ENCODE measurements at places on chromosomes 5 and 9.
A peak's percentile ranks its signal among the peaks of the same experiment; 100 is the strongest.

GRCh38 chr5:53041071-53041692 is 52.0 kb downstream of the ITGA2 start:
- DNase-seq: no peak

DNA sequence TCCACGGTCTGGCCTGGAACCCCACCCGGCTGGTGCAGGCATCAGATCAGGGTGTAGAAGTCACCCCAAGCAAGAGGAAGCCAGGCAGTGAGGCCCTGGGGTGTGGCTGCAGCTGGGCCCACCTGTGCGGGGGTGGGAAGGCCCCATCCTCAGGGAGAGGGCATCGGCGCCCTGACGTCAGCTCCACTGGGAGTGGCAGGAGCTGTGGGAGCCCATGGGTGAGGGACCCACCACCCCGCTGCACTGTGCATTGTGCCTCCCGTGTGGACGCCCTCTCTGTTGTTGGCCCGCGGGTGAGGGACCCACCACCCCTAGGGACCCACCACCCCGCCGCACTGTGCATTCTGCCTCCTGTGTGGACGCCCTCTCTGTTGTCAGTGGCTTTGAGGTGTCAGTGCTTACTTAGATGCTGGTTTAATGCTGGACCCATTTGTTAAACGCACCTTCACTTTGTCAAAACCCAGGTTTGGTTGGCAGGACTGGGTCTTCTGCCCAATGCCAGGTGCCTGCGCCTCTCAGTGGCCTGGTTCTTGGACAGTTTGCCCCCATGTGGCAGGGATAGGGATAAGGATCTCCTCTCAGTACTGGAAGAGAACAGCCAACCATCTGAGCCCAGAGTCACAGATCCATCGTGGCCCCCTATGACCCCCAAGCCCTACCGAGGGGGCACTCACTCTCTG is 6.9 kb upstream of the EXOC3 start:
- no peak for DNase-seq

DNA sequence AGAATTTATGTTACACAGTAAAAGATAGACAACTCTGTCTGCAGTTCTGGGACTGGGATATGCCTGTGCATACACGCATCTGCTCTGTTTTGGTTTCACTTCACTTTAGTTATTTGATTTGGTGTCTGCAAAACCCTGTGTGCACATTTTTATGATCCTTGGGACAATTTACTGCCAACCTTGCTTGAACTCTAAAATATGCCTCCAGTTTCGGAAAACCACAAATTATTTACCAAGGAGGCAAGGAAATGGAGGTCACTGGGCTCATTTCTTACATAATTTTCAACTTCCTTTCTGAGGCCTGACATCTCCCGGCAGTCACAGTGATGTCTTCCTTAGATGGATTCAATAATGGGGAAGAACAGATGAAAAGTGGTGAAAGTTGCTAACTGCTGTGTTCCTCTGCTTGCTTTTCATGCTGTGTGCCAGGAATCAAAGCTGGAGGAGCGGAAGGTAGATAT is 61.2 kb upstream of the TAF11L2 start:
- no peak for DNase-seq

GRCh38 chr5:166505544-166505943 is 1785.9 kb upstream of the WWC1 start:
- no peak for DNase-seq

- DNase-seq: no peak
Observed at GRCh38 chr9:124562328-124562727, 55.1 kb upstream of the NR5A1 start.

- DNase-seq: no peak
Observed at GRCh38 chr9:99361817-99362216, 139.7 kb downstream of the SEC61B start.

DNA sequence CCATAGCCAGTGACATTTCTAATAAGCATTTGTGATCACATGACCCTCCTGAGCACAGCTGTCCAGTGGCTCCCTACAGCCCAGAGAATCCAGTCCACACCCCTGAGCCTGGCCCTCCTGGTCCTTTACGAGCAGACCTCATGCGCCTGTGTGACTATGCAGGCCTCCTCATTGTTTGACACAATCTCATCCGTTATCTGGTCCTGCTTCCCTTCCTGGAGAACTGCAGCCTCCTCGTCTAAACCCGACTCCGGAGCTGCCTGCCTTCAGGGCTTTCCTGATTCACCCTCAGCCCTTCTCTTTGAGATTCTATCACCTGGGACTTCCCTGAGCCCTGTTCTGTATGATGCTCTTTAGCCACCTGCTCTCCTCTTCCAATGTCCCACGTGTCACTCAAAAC is 79.7 kb downstream of the GPR21 start:
- DNase-seq: no peak

- DNase-seq: no peak
Observed at GRCh38 chr9:86529496-86530275, 175.5 kb upstream of the TUT7 start.

DNA sequence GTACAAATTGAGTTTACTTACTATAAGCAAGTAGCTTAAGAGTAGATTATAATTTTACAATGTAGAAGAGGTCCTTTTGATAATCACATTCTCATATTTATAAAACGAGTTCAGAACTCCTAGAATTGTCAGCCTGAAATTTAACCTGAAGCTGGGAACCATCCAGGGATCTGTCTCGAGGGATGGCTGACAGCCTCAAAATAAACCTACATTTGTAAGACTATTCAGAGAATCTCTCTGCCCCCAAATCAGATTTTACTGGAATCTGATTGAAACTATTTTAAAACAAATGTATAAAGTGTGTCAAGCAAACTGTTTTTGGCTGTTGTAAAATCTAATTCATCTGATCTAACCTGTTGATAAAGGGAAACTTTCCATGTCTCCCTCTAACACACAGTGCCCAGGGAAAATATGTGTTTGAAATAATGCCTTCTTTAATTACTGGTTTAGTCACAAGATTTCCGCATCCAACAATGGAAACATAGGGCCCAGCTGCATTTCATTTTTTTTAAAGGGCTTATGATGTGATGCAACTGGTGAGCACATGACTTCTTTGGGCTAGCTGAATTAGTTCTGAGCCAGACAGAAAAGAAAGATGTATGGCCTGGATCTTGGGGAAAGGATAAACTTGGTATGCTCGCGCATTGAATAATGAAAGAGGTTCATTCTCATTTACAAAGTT is 30.3 kb downstream of the SLC25A46 start:
- no peak for DNase-seq

- no peak for DNase-seq
Observed at GRCh38 chr9:93052791-93053540, 5.5 kb upstream of the SUSD3 start.

GRCh38 chr5:135139381-135140134 is 105.5 kb upstream of the PITX1 start:
- no peak for DNase-seq

DNA sequence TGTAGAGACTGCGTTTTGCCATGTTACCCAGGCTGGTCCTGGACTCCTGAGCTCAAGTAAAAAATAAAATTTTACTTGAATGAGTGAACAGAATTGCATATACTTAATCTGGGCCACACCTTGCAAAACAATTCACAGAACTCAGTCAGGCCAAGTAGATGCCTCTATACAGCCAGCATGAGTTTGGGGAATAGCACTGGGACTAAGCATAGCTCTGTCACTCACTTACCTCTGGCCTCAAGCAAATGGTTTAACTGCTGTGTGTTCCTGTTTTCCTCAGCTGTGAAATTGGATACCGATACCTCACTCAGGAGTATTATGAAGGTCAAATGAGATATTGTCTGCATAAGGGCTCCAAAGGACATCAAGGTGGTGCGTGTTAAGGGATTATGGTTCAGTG is 10.9 kb upstream of the FRMPD1 start:
- DNase-seq: no peak

DNA sequence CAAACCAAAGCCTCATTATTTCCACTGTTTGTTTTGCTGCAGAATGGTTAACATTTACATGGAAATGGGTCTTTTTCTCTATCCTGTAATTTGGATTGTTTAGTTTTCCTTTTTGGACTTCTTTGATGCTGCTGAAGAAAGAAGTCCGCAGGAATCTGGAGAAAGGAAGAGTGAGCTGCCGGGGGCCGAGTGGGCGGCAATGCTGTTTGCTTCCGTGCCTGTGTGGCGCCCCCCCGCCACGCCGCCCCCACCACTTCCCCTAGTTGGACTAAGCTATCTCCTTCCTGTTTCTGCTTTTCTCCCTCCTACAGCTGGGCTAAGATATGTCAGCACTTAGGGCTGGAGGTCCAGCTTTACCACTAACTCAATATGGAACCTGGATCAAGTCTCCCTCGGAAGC is 39.7 kb downstream of the ACTL7B start:
- no peak for DNase-seq

GRCh38 chr9:128218172-128218517 is 15.0 kb downstream of the DNM1 start:
- DNase-seq: no peak

- no peak for DNase-seq
Observed at GRCh38 chr5:33523208-33523771, 82.5 kb downstream of the TARS1 start.

GRCh38 chr5:75059912-75060545 is 7.7 kb upstream of the GCNT4 start:
- peak; percentile 39 for DNase-seq

GRCh38 chr9:12903316-12903715 is 128.5 kb downstream of the LURAP1L start:
- DNase-seq: no peak

- no peak for DNase-seq
Observed at GRCh38 chr9:14316602-14317300, 2.8 kb upstream of the NFIB start.

GRCh38 chr9:88694625-88695024 is 159.6 kb downstream of the NXNL2 start:
- DNase-seq: no peak

DNA sequence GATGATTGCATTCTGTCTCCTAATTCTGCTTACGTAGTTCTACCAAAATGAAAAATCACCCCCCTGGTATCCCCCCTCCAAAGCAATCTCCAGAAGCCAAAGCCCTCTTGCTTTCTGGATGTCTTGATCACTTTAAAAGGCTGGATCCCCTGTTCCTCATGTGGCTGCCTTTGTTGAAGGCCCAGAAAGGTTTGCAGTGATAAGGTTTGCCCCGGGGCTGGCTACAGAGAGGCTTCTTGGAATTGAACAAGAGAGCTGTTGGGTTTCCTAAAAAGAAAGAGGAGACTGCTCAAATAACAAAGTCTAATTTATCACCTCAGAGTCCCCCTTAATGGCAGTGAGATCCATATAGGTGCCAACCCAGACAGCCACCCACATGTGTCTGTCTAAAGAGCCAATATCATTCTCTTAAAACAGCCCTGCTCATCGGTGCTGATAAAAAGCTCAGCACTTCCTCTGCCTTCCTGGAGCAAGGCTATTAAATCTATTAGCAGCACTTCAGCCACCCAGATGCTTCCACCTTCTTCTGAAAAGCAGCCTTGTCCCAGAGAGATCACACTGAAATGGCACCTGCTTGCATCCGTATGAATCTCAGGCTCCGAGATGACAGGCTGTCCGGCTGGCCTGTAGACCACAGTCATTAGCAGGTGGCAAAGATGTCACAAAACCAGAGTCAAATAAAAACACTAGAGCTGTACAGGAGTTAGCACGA is 70.9 kb downstream of the TEX10 start:
- no peak for DNase-seq

- DNase-seq: no peak
Observed at GRCh38 chr5:143248822-143249579, 154.5 kb downstream of the NR3C1 start.

DNA sequence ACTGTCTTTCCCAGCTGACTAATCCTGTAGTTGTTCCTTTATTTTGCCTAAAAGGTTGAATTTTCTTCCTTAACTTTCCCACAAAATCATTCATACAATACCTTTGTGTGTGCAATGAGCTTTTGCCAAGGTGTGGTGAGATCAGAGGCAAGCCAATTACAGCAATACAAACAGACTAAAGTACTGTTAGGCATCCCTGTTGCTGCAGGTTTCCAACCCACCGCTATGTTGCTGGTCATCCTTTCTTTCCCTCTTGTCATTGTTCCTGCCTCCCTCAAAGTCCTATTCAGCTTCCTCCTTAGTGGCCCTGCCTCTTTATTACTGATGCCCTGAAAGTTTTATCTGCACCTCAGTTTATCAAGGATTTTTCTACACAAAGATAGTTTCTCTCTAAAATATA is 22.1 kb downstream of the ITGA2 start:
- DNase-seq: no peak

GRCh38 chr9:81804306-81804705 is 115.0 kb upstream of the TLE1 start:
- DNase-seq: no peak

- no peak for DNase-seq
Observed at GRCh38 chr9:794386-794785, 47.1 kb upstream of the DMRT1 start.

DNA sequence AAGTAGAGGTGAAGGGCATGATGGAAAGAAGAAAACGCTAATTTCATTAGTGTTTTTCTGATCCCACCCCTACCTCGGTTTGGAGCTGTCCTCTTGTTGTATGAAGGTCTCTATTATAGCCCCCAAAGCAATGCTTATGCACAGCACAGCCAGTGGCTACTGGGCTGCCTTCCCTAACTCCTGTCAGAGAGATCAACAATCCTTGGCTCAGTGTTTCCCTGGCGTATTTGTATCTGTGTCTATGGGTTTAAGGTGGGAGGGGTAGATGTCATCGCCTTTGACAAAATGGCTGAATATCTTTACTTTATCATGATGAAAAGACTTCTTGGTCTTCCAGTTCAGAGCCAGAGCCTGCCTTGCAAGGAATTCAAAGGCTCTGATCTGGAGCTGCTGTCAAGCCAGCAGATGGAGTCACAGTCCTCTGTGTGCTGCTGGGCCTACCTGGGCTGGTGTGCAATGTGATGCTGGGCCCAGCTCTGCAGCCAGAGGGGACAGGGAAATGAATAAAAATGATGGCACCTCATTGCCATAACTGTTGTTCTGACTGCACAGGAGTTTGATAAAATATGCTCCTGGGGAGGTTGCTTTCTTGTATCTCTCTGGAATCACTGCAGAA is 20.1 kb upstream of the HSPA9 start:
- no peak for DNase-seq

DNA sequence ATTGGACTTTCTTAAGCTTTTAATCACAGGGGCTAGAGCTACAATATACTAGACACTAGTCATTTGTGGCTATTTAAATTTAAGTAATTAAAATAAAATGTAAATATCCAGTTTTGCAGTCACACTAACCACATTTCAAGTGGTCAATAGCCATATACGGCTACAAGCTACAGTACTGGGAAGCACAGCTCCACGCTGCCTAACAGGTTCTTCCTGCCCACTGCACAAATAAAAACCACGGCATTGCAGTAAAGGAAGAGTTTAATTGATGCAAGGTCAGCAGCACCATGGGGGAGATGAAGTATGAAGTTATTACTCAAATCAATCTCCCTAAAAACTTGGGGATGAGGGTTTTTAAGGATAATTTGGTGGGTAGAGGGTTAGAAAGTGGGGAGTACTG is 134.1 kb downstream of the LURAP1L start:
- no peak for DNase-seq
